ENCODE measurements at places on chromosomes 3 and 15. TPM values are rescaled to one million over a fixed set of nuclear protein-coding genes. Genes with fewer than 3 reads are reported as not detected.

GRCh38 chr3:71008350-71008935 lies 575.1 kb downstream of the FOXP1 start:
- DNase-seq = no peak

DNA sequence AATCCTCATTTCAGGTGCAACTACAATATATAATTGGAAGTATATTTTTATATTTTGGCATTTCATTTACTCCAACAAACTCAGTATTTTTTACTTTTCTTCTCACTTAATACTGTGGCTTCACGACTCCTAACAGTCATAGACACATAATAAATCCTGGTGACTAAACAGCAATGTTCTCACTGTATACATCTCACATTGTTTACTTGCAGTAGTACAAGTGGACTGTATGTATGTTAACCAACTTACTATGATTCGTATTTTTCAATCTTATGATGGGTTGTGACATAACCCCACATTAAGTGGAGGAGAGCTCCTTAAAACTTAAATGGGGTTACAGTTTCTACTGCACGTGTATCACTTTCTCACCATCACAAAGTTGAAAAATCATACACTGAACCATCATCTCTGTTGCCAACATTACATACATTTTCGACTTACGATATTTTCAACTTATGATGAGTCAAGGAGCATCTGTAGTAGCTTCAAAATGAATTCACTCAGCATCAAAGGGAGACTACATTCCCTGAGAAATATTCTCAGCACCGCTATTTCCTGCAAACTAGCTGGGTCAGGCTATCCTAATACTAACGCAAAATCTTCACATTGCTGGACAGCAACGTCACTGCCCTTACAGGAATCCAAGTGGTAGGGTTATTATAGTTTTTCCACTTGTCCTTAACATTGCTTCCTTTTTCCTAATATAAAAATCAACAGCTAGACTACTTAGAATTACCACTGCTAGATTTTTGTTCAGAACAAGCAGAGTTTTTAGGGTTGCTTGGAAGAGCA lies 7.3 kb downstream of the ADAM10 start:
- peak; percentile 21 for DNase-seq

GRCh38 chr3:197286678-197287077 lies 11.7 kb downstream of the DLG1 start:
- no peak for DNase-seq

- peak; percentile 87 for DNase-seq
These were observed 40.9 kb upstream of the IDH2 start for GRCh38 chr15:90143166-90143655.

DNA sequence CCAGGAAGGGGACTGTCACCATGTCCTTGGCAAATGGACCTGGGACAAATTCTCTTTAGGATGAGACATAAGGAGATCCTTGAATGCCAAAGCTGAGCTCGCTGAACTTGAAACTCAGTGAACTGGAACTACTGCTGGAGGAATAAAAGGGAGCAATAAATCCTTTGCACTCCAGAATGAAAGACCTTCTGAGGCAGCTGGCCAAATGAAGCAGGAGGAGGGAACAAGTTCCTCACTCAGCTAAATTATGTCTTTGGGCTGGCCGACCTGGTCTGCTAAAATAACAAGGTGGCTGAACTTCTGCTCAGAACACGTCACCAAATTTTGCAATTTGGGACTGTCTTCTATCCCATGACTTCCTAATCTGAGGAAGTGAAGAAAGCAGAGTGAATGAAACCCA lies 314.7 kb downstream of the LPP start:
- peak; percentile 30 for DNase-seq

DNA sequence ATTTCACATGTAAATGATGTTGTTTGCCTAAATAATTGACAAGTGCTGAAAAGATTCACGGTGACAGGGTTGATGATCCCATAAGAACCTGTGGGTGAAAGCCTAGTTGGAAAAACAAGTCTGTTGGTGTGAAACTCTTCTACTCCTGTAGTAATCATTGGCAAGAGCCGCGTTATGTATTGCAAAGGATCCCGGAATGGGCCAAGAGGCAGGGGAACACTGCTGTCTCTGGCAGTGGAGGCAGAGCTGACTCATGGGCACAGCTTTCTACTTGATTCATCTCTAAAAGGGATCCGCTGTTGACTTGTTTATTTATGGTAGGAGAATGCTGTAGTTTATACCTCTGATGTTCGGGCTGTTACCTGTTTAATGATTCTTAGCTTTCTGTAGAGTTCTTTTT lies 63.1 kb downstream of the MAP6D1 start:
- DNase-seq = no peak

GRCh38 chr3:115498898-115499297 lies 124.4 kb upstream of the GAP43 start:
- no peak for DNase-seq

DNA sequence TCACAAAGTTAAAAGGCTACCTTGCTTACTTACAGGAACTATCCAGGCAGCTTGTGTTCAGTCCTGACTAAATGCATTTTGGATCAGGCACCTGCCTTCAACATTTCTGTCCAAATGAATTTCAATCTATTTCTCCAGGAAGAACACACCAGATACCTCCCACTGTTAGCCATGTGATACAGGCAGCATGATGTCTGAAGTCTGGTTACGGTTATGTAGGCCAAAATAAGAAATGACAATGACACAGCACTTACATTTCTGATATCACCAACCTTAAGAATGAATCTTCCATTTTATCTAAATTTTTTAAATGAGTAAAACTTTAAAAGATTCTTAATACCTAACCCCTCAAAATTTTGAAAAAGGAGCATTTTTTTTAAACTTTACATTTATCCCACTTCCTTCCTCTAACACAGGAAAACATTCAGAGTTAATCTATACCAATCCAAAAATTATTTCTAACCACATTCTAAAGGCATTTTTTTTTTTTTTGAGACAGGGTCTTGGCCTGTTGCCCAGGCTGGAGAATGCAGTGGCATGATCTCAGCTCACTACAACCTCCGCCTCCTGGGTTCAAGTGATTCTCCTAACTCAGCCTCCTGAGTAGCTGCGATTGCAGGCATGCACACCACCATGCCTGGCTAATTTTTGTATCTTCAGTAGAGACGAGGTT lies at the start of gene MAP4:
Gene MAP4 (minus strand): TSS at position 116 of the 673 bp plus-strand sequence. CDS start 17,556 bp downstream, outside the sequence.
- no peak for DNase-seq

- DNase-seq = no peak
These were observed 128.0 kb upstream of the MRPL3 start for GRCh38 chr3:131630807-131631206.

GRCh38 chr3:152879130-152879789 lies 44.3 kb downstream of the P2RY1 start:
- no peak for DNase-seq

- DNase-seq = peak; percentile 15
These were observed 109.7 kb downstream of the LRRC49 start for GRCh38 chr15:71002316-71002715.

DNA sequence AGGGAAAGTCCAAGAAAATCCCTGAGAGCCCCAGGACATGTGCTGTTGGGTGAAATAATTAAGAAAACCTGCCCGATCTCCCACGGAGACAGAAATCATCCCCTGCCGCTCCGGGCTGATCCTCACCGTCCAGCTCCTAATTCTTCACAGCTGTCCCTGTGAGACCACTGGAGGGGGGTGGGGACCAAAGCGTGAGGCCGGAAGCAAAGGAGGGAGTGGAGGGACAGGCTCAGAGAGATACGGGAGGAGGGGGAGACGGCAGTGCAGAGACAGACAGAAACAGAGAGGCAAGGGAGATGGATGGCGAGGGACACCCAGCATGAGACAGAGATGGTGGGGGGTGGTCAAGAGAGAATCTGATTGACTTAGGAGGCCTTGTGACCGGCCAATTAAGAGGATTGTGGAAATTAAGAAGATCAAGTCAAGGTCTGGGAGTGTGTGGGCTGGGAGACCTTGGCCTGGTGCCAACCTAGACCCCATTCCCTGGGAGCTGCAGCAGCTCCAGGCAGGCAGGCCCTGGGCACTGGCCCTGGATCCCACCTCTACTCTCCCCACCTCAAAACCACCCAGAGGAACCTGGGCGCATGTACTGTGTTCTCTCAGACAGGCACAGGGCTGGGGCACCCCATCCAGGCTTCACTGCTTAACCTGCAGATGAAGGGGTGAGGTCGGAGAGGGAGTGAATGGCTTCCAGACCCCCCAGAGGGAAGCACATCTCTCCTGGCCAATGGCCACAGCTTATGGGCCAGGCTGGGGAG lies 113.2 kb upstream of the ALDH1A3 start:
- no peak for DNase-seq

DNA sequence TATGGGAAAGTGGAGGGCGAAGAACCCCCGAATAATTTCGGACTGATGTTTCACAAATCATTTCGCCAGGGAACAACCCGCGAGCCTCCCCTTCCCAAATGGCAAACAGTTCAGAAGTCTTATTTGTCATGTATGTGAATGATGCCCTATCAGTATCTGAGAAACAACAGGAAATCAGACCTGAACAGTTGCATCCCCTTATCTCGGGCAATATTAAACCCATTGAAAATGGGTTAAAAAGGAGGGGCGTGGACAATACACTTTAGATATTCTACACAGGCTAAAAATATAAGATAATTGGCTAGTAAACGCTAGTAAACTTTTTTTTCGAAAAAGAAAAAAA lies 1003.3 kb upstream of the NR2F2 start:
- no peak for DNase-seq

DNA sequence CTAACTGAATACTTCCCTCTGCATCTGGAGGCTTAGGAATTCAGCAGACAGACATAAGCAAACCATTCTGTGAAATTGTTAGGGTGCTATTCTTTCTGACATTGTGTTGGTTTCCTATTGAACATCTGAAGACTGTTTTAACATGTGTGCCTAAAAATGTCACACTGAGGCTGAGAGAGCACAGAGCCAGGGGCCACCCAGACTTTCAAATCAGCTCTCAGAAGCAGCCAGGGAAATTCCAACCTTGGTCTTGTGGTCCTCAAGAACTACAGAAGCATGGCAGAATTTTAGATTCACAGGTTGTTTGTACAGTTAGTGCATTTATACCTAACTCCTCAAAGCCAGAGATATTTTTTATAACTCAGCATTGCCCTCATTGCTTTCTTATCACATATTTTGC lies 929.2 kb upstream of the CFAP20DC start:
- no peak for DNase-seq

GRCh38 chr15:44501768-44502366 lies 35.1 kb upstream of the EIF3J start:
- DNase-seq = peak; percentile 18

GALNT15 gene
- polyA plus RNA-seq = 0.97 TPM

EFCC1 gene
- polyA plus RNA-seq = not detected

KIF15 gene
- polyA plus RNA-seq = 2.7 TPM

FAM81A gene
- polyA plus RNA-seq = 5.1 TPM

ZIC1 gene
- polyA plus RNA-seq = 0.35 TPM

SLC35G2 gene
- 3.4 TPM for polyA plus RNA-seq

COL8A1 gene
- 5.1 TPM for polyA plus RNA-seq

Measured in cardiac muscle cell (in vitro differentiated cells and primary cell).